ENCODE measurements at places on chromosomes 11 and 22.

- DNase-seq, result no peak
These were observed 53.1 kb downstream of the KIF18A start for GRCh38 chr11:28054821-28055220.

GRCh38 chr11:130478881-130479280, 30.4 kb downstream of the ADAMTS15 start:
- DNase-seq, result no peak

- DNase-seq, result no peak
These were observed 11.9 kb downstream of the TOM1 start for GRCh38 chr22:35311551-35311999.

DNA sequence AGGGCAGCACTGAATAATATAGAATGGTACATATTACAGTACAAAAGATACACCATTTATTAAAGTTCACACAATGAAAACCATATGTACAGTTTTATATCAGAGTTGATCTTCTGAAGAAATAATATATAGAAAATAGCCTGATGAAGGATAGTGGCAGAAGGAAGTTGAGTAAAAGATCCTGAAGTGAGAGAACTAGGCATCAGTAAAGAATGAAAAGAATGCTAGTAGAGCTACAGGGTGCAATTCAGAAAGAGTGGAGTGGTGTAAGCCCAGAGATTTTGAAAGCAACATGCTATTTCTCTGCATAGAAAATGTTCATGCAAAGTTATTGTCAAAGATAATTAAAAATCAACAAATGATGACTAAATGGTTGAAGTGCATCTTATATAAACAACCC, 1552.7 kb upstream of the TENM4 start:
- DNase-seq, result no peak

DNA sequence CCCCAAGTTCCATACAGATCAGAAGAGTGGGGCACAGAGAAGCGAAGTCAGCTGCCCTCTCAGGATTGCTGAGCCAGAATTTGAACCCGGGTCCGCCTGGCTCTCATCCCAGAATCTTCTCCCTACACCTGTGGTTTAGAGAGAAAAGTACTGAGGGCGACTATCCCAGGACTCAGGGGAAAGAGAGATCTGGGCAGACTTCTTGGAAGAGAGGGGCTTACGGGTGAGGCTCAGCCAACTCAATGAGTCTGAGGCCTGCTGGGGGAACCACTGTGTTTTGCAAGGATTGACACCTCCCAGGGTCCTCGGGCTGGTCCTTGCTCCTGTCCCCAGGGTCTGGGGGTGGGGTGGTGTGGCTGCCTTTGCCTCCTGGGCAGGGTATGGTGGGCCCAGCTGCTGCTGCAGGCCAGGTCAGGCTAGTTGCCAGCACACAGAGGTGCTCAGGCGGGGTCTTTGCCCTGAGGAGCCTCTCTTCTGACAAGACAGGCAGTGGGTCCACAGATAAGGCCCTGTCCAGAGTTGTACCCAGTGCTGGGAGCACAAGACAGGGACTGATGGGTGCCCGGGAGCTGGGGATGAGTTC, 1.2 kb downstream of the CAPN5 start:
- DNase-seq, result no peak

DNA sequence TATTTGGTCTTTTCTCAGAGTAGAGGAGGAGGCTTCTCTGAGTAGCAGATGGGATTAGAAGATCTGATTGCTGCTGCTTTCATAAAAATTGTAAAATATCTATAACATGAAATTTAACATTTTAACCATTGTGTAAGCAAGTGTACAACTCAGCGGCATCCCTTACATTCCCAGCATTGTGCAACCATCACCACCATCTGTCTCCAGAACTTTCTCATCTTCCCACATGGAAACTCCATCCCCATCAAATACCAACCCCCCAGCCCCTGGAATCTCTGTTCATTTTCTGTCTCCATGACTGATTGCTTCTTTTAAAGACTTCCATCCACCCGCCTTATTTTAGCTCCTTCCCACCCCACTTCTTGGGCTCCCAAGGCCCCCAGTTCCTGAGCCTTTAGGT, 32.3 kb downstream of the MRGPRD start:
- no peak for DNase-seq

DNA sequence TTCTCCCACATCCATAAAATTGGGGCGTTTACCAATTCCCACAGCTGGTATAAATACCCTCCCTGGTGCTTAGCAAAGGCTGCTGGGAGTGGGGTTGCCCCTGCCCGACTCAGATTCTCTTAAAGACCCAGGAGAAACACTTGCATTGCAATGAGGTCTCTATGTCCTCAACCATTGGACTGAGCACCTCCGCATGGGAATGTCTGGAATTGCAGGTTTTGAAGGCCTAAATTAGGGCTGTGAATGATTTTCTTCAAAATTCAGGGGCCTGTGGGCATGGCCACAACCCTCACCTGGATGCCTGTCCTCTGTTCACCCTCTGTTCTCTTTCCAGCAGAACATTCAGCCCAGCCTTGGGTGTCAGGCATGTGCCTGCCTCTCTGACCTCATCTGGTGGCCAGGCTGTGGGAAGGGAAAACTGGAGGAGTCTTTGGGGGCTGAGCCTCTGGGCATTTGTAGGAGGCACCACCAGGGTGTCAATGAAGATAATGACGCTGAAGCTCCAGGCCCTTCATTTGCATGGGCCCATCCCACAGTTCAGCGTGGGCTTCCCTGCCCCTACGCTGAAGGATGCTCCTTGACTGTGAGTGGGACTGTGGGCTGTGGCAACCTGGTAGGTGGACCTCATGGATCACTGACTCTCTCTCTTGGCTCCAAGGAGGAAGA, 52.7 kb upstream of the MYEOV start:
- DNase-seq, result no peak

GRCh38 chr11:126601136-126601535, 245.7 kb downstream of the ST3GAL4 start:
- DNase-seq, result no peak

GRCh38 chr11:114157476-114158050, 98.1 kb downstream of the ZBTB16 start:
- no peak for DNase-seq

DNA sequence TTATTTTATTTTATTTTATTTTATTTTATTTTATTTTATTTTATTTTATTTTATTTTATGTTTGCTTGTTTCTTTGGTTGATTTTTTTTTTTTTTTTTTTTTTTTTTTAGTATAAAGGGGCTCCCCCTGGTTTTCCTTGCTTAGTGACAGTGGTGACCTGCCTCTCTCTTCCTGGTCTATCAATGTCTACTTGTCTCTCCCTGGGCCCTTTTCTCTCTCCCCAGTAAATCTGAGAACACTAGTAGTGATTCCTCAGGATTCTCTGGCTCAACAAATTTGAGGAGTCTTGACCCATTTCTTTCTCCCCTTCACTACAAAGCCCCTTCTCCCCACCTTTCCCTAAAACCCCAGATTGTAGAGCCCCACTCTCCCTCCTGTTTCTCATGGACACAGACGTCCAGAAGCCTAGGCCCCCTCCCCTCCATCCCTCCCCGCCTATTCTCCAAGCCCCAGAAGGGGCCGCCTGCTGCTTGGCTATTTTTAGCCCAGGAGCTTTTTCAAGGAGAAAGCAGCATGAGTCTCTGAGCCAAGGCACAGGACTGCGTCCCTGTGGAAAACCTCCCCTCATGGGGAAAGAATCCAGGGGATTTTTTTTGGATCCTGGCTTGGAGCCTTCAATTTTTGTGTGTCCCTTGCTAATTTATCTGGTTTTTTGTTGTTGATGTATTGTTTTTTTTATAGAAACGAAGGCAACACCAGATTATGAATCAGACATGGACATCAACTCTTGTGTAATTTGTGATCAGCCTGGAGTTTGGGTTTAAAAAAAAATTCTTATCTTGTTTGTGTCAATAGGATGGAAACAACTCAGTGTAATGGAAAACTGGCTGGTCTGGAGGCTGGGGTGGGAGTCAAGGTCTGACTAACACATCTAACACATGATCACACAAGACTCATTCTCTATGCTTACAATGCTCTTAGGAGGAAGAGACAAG, 17.5 kb upstream of the ACCSL start:
- peak; percentile 40 for DNase-seq

DNA sequence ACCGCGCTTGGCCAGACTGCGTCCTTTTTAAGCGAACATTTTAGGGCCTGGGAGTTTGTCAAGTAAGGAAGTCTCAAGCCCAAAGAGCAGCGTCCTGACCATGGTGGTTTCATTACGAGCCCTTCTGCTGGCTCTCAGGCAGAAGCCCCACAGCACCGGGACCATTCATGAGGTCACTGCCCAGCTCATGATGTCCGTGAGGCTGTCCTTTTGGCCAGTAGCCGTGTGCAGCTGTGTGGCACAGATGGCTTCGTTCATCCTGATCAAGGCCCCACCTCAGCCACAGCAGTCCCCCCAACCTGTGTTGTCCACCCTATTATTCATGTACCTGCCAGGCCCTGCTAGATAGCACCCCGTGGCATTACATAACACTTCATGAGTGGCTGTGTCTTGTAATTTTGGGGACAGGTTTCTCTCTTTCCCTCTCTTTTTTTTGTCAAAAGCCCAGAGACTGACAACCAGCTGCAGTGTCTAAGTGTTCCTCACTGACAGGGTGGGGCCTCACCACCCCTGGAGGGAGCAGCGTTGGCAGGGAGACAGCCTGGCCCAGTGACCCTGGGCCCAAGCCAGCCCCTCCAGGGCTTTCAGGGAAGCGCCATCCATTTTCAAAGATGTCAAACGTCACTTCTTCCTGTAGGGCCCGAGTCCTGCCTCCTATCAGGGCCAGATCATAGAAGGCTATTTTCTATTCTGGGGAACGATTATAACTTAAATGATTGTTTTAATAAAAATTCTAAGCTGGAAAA, 21.8 kb upstream of the CABP7 start:
- DNase-seq, result no peak

GRCh38 chr11:104668797-104669463, 229.3 kb downstream of the CASP12 start:
- DNase-seq, result peak; percentile 58

- DNase-seq, result peak; percentile 52
These were observed 47.2 kb downstream of the MYO7A start for GRCh38 chr11:77175021-77175842.

- peak; percentile 25 for DNase-seq
These were observed 61.0 kb upstream of the NAV2 start for GRCh38 chr11:19651653-19652052.

DNA sequence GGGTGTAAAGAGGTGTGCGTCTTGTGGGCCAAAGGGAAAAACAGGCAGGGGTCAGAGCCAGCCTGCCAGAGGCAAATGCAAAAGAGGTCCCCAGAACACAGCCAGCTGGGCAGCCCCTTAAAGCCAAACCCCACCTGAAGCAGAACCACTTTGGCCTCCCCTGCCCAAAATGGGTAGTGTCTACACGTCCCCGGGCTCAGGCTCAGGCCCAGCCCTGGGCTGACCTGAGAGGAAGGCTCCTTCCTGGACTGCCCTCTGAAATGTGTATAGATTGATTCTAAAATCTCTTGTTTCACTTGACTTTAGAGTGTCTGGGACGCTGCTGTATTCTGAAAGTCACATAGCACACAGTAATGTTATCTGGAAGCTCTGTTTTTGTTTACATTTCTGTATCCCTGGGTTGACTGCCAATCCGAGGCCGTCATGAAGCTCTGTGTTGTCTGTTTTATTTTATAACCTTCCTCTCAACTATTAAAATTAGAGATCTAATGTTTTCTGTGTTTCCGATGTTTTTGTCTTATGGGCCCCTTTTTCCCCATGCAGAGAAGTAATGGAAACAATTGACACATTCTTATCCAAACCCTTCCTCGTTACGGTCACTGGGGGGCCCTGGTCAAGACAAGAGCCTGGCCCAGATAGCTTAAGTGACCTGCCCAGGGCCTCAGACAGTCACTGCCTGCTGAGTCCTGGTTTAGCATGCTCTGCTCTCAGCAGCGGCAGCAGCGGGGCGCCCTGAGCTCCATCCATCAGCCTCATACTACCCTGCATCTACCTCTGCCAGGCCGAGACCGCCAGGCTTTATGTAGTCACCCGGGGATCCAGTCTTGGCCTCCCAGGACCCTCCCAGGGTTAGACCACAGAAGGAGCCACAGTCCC, 10.1 kb downstream of the OVOL1 start:
- no peak for DNase-seq

DNA sequence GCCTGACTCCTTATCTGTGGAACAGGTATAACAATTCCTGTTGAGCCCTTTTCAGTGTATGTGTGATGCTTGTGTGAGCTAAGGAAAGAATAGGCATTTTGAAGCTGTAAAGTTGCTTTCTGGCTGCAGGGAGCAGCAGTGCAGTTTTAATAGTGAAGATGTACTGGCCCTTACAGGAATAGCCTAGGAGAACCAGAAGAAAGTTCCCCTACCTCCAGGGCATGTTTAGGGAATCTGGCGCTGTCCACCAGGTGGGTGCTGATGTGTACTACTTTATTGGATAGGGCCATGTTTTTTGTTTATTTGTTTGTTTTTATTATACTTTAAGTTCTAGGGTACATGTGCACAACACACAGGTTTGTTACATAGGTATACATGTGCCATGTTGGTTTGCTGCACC, 11.5 kb downstream of the BMAL1 start:
- DNase-seq, result no peak

DNA sequence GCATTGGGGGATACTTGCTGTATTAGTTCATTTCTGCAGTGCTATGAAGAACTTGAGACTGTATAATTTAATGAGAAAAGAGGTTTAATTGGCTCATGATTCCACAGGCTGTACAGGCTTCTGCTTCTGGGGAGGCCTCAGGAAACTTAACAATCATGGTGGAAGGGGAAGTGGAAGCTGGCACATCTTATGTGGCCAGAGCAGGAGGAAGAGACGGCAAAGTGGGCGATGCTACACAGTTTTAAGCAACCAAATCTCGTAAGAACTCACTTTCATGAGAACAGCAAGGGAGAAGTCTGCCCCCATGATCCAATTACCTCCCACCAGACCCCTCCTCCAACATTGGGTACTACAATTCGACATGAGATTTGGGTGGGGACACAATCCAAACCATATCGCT, 55.1 kb downstream of the TMPRSS5 start:
- peak; percentile 67 for DNase-seq

DNA sequence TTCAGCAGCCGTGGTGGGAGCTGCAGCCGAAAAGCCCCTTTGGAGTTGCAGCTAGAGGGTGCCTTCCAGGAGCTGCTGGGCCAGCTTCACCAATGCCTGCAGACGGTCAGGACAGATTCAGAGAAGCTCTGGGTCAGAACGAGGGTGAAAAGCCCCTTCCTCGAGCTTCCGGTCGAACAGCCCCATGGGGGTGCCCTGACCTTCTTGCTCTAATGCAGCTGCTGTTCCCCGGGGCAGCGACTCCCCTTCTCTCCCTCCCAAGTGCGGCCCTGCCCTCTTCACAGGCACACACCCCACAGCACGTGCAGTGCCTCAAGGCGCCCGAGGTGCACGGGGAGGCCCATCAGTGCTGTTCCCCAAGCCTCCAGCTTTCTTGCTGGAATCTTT, 9.6 kb upstream of the IFITM3 start:
- no peak for DNase-seq

GRCh38 chr11:128828350-128828749, 38.7 kb downstream of the KCNJ1 start:
- no peak for DNase-seq

DNA sequence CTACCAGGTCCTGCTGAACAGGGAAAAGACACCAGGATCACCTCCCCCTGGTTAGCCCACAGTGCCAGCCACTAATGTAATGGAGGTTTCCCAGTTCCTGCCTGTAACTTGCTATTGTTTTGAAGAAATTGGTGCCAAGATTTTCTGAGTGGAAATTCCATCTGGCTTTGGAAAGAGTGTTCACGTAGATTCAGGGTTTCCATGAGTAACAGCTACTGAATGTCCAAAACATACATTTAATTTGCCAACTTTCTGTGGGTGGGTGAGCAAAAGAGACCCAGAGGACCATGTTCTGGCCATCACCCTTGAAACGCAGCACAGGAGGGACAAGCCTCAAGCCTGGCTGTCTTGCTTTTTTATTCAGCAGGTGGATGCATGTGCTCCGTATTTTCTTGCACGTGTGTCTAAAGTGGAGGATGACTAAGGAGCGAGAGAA, 8.8 kb upstream of the DKK3 start:
- DNase-seq, result no peak
